ENCODE measurements at places on chromosomes 4 and X.

- DNase-seq = no peak
Observed at GRCh38 chrX:16347968-16348670, 180.8 kb downstream of the MAGEB17 start.

DNA sequence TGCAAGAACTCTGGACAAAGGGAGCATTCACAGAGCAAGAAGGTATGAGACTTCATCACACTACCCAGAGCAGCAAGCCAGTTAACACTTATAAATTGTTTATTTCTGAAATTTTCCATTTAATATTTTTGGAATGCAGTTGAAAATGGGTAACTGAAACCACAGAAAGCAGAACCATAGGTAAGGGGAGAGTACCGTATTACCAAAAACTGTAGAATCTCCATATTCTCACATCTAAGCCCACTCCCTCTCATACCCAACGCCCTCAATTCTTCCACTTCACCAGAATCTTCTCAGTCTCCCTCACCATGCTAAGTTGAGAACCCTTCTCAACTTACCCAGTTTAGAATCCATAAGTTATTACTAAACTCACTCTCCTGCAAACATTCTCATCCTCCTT is 277.8 kb downstream of the SPOCK3 start:
- DNase-seq = no peak

DNA sequence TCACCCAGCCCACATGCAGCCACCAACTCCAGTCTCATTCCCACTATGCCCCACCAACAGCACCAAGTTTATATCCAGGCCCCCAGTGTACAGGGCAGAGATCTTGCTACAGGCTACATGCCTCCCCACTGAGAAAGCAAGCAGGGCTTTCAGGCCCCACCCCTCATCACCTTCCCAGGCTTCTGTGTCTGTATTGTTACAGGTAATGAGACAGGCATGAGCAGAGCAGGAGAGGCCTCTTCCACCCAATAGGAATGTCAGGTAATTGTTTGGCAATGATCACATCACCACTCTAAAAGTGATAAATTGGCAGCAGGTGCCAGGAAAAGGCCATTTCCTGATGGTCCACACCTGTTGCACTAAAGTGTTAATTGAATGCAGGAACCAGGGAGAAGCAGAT is 102.5 kb downstream of the ZNF518B start:
- DNase-seq = no peak

DNA sequence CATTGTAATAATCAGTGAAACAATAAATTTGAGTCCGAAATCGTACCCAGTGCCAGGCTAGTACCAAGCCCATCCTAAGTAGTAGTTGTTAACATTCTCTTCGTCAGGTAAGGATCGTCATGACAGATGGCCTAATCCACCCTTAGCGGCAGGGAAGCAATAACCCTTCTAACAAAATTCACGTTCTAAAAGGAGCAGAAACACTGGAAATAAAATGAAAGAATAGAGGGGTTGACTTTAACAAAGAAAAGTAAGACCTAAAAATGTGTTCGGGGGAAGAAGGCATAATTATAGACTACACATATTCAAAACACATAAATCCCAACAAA is 142.7 kb downstream of the CPEB2 start:
- DNase-seq = no peak

DNA sequence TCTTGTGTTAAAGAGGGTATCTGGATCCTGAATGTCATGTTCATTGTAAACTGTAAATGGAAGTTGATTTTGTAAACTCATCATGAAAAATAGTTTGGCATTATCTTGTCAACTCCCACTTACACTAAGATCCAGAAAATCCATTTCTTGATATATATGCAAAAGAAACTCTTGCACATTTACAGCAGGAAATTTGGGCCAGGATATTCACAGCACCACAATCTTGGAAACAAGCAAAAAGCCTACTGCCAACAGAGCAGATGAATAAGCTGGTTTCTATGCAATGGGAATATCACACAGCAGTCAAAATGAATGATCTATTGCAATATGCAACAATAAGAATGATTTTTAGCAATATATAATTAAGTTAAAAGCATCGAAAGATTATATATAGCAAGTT is 8.6 kb downstream of the GABRA4 start:
- DNase-seq = no peak

- DNase-seq = no peak
Observed at GRCh38 chrX:151973851-151974335, 583 bp downstream of the GABRE start.

DNA sequence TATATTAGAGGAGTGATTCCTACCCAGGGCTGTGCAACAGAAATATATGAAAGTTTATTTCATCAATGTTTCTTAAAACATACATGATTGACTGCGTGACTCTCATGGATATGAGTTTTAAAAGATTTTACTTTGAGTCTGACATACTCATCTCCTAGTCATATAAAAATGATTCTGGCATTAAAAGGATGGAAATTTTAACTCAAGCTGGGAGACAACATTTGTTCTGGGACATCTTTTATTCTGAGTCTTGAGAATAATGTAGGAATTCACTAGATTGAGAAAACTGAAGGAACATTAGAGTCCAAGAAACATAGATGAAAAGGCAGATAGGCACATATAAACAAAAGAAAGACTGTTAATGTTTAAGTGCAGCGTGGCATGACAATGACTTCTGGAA is 649.6 kb downstream of the SPRY1 start:
- DNase-seq = no peak

DNA sequence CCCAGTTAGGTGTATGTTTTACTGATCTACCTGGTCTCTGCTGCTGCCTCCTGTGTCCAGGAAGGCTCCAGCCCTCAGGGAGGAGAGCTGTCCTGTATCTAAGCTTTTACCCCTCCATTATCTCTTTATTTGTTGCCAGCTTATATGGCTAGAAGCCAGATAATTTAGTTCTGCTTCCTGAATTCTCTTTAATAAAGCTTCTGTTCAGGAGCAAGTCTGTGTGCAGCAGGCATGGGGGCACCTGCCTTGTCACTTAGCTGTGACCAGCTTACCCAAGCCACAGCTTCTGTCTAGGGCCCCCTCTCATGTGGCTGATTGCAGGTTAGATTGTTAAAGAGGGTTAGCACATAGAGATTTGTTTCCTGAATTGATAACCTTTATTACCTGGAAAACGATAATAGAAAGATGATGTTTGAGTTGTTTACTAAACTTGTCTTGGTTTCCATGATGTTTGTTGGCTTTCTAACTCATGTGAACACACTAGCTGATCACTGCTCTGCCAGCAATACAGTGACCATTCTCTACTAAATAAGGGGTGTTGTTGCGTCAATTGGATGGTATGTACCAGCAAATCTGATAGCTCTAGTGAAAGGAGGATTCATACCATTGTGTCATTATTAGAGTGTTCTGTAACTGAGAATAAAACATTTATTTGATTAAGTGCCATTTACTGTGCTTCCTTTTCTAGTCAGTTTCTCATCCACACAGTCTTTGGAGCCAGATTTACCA is 189.8 kb upstream of the ANK2 start:
- DNase-seq = no peak

- no peak for DNase-seq
Observed at GRCh38 chrX:10370976-10371375, 214.2 kb downstream of the CLCN4 start.

- no peak for DNase-seq
Observed at GRCh38 chrX:13892856-13893255, 76.0 kb upstream of the GPM6B start.

GRCh38 chr4:151979819-151980218 is 219.0 kb upstream of the GATB start:
- no peak for DNase-seq

All from HS-27A (cell line).